Bone marrow (tissue), 2 donors: ENCODE measurements at places on chromosomes 3 and 15.

GRCh38 chr3:41975416-41976103, 13.7 kb upstream of the ULK4 start:
- no peak for DNase-seq

- DNase-seq, result no peak
Observed at GRCh38 chr3:170506556-170506955, 79.3 kb downstream of the SLC7A14 start.

- DNase-seq, result no peak
Observed at GRCh38 chr3:170128977-170129431, 52.5 kb downstream of the PHC3 start.

DNA sequence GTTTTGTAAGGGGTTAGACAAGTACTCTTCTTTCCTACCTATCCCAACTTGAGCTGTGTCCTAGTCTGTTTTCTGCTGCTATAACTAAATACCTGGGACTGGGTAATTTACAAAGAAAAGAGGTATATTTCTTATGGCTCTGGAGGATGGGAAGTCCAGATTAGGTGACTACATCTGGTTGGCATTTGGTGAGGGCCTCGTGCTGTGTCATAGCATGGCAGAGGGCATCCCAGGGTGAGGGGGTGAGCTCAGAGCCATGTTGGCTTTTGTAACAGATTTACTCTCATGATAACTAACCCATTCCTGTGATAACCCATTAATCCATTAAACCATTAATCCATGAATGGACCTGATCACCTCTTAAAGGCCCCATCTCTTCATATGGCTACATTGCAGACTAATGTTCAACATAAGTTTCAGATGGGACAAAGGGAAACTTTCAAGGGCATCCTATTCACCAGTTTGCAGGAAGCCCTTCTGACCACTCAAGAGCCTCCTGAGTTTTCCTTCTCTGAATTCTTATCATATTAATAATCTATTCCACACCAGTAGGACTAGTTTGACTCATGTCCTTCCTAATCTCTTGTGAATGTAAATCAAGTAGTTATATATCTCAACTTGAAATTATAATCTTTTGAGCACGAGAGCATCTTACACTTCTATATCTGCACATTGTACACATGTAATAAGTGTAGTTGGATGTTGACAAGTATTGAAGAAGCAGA, 185.7 kb upstream of the ZPLD1 start:
- DNase-seq, result no peak

DNA sequence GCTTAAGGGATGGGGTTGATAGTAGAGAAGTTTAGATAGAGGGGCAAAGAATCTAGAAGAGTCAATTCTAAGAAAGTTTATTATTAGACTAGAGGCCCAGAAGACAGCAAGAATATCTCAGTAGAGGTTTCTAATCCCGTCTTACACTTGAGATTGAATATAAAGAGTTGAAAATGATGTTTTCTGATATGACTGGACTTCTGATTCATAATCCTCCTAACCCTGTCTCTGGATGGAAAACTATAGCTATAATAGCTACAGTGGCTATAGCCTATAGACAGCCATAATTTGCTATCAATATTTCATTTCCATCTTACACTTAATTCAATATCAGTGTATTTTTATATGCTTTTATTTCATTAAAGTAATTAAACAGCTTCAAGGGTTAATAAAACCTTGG, 60.0 kb downstream of the GAP43 start:
- no peak for DNase-seq

DNA sequence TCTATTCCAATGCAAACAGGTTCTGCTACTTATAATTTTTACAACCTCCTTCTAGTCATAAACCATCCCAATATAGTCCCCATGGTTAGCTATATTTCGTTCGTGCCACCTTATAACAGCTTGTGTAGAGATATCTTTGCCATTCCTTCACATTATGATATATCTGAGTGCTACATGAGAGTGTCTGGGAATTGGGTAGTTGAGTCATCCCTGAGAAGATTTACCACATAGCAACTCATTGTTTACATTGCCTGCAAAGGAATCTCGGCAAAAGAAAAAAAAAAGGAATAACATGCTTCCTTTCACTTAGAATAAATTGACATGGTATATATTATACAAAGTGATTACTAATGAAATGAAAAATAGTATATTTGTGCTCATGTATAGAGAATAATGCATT, 86.0 kb upstream of the VGLL3 start:
- no peak for DNase-seq

DNA sequence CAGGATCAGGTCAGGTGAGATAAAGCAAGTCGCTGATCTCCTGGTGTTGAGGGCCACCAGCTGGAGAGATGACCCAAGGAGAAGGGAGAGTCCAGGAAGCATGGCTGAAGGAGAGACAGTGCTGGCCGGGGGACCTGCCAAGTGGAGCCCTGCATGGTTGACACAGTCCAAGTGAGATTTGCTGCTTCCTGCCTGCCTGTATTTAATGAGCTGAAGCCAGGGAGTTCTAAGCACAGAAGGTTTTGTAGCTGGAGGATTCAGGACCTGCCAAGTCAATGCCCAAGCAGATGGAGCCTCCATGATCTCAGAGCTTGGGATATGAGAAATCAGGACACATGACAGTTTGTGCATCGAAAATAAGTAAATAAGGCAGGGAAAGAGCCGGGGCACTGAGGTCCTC, 125.6 kb downstream of the SRGAP3 start:
- no peak for DNase-seq

GRCh38 chr3:66133853-66134445, 86.9 kb upstream of the SLC25A26 start:
- DNase-seq, result no peak

GRCh38 chr3:42123012-42123581, 31.9 kb downstream of the TRAK1 start:
- DNase-seq, result no peak

DNA sequence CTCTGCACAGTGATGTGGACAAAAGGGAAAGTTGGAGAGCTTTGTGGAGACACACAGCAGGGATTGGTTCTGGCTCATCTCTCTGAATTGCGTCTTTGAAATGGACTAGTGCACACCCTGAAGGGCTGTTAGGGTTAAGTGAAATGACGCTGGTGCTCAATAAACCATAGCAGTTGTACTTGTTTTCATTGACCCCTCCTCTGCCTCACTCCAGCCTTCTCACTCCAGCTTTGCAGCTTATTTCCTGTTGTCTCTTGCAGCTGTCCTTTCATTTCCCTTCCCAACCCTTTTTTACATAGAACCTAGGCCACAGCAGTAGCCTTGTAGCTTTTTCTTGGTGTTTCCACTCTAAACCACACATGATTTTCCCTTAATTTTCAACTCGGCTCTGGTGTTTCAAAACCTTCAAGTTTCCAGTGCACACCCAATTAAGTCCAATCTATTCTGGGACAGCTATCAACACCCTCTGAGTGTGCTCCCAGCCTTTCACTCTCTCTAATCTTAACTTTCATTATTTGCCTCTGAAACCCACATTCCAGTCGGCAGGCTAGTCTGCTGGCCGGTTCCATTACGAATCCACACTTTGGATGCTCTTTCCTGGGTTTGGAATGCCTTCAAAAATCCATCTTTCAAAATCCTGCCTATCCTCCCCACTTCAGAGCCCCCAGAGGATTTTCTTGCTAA, 6.4 kb downstream of the C3orf52 start:
- peak; percentile 61 for DNase-seq
